Spinal cord (tissue), 10 donors: ENCODE measurements at places on chromosomes 2 and 18. TPM values are rescaled to one million over a fixed set of nuclear protein-coding genes. Genes with fewer than 3 reads are reported as not detected.
A peak's percentile ranks its signal among the peaks of the same experiment; 100 is the strongest.

SCN2A gene
- 24.2 TPM for total RNA-seq

DNA sequence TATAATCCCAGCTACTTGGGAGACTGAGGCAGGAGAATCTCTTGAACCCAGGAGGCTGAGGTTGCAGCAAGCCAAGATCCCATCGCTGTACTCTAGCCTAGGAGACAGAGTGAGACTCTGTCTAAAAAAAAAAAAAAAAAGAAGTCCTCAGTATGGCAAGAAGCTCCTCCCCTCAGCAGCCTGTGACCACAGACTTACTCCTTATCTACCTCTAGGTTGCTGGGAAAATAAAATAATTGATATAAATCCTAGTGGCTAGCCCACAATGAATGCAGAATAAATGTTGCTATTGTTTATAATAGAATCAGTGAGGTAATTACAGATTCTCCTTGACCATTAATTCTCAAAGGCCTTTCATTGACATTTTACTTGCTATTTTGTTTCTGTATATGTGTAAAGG lies 70.6 kb downstream of the IRS1 start:
- no peak for DNase-seq

DNA sequence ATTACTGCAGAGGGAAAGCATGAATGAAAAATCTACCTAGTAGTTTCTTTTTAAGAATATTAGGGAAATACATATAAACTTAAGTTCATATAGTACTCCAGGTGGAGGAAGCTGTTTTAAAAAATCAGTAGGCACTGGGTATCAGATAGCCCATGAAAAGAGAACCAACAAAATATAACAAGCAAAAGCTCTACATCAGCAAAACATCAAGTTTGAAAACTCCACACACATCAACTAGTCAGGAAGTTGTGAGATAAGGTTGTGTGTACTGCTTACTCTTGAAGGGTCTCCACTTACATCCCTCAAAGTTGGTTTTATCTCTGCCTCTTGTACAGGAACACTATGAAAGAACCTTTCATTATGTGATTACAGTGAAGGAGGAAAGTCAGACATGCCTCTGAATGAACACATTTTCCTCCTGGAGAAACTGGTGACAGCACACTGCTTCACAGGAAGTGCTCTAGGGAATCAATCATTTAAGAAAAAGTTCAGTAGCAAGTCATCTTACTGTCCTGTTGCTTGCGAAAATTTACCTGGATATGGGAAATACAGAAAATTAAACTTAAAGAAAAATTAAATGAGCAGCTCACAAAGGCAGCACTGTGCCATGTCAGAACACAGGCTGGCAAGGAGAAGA lies 57.7 kb downstream of the THADA start:
- DNase-seq, result no peak

DNA sequence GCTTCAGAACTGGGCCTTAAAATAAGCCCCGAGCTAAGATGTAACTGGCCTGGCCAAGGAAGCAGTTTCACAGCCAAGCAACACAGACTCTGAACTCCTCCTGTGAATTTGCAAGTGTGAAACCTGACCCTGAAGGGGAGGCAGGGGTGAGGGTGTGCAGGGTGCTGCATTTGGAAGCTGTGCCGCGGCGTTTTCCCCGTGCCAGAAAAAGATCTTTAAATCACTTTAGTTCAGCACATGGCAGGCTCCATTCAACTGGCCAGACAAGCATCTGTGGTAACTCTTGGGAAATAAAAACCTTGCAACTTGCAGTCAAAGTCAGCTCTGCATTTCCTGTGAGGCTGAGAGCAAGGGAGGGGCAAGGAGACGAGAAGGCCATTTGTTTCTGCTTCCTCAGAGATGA lies 209.3 kb upstream of the SOX11 start:
- peak; percentile 46 for DNase-seq

PLA2R1 gene
- 30.9 TPM for total RNA-seq

GRCh38 chr2:173161040-173161439 lies 85.4 kb downstream of the MAP3K20 start:
- DNase-seq, result no peak

HOXD10 gene
- total RNA-seq, result not detected

ALPP gene
- total RNA-seq, result 0.06 TPM

AMER3 gene
- 4.5 TPM for total RNA-seq

GDF7 gene
- total RNA-seq, result 1.1 TPM

GRCh38 chr18:10715791-10716190 lies 190.0 kb downstream of the NAPG start:
- no peak for DNase-seq

SP5 gene
- total RNA-seq, result 5.5 TPM
